ENCODE measurements at places on chromosomes 1 and 21.

DNA sequence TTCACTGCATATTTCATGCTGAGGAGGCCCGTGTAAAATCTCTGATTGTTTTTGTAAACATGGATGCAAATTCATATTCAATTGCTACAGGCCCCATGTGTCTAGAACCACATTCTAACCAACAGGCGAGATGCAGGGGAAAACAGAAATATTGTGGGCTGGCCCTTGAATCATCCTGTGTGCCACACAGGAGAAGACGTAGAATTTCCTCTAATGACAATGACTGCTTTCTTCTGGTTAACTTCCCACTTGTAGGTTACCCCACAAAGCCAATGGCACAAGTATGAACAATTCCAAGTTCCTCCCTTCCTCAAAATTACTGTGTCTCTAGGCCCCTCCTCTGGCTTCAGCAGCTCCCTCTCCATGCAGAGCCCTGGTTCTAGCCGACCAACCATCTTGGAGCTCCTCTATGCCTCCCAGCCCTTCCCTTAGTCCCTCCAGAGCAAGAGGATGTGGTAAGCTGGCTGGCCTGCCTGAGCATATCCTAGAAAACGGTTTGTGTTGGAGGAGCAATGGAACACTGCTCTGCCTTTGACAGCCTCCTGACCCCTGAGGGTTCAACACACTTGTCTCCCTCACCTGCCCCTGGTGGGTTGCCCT, 205.2 kb downstream of the HS2ST1 start:
- DNase-seq = no peak

- DNase-seq = no peak
These were observed 38.4 kb downstream of the AHCTF1 start for GRCh38 chr1:246893191-246893939.

GRCh38 chr1:9490605-9491339, 48.5 kb upstream of the SLC25A33 start:
- DNase-seq = peak; percentile 84

DNA sequence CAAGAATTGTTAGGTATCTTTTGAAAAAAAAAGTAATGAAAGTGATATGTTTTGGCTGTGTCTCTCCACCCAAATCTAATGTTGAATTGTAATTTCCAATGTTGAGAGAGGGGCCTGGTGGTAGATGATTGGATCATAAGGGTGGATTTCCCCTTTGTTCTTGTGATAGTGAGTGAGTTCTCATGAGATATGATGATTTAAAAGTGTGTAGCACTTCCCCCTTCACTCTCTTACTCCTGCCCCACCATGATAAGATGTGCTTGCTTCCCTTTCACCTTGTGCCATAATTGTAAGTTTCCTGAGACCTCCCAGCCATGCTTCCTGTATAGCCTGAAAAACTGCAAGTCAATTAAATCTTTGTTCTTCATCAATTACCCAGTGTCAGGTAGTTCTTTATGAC, 70.7 kb downstream of the XCL2 start:
- DNase-seq = no peak

DNA sequence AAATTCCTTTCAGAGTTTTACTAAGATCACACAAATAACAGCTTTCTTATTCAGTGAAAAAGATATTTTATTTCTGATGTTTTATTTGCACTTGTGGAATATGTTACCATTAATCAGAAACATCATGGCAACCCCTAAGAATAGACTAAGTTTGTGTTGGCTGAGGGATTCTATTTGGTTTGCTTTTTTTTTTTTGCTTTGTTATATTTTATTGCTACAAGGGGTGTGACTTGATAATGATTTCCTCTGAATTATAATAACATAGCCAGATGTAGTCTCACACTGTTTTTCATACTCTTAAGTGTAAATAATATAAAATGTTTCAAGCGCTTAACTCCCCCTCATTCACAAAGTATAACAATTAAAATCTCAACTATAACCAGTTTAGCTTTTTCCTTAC, 20.0 kb downstream of the GLRX2 start:
- no peak for DNase-seq
